Breast epithelium (tissue), 4 donors: ENCODE measurements at places on chromosomes 5 and 9.

GRCh38 chr5:39542511-39543285 is 117.9 kb upstream of the DAB2 start:
- no peak for DNase-seq

DNA sequence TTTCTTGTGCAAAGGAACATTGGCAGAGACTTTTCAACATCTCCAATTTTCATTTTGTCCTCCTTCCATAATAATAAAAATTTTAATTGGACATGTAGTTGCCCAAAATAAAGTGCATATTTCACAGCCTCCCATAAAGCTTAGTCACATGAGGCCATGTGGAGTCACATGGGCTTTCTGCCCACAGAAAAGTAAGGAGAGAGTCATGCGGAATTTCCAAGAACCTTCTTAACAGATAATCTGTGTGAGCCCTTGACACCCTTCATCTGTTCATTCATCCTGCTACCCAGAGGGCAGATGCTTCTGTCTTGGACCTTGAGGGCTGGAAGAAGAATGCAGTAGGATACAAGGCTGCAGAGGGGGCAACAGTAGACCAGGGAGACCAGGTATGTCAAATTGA is 60.7 kb downstream of the APTX start:
- DNase-seq = no peak

GRCh38 chr5:170297589-170298462 is at the start of gene LCP2:
Gene LCP2, minus strand, starts transcription at chr5:170297777. Its CDS starts 166 bp downstream, at chr5:170297611.
- DNase-seq = no peak

GRCh38 chr5:103145196-103145595 is 25.1 kb downstream of the PPIP5K2 start:
- DNase-seq = no peak

- no peak for DNase-seq
Measured at GRCh38 chr9:92965061-92965758, 17.9 kb downstream of the FGD3 start.

DNA sequence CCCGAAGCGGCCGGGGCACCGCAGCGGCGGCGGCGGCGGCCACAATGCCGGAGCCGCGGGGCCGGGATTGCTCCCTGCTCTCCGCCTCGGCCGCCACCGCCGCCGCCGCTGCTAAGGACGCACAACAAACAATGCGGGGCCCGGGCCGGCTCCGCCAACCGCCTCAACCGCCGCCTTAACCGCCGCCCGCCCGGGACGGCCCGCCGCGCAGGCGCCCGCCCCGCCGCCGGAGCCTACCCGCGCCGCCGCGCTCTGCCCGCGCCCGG is 254 bp downstream of the STRBP start:
- DNase-seq = no peak

GRCh38 chr5:99378443-99378842 is 449.6 kb upstream of the CHD1 start:
- no peak for DNase-seq

DNA sequence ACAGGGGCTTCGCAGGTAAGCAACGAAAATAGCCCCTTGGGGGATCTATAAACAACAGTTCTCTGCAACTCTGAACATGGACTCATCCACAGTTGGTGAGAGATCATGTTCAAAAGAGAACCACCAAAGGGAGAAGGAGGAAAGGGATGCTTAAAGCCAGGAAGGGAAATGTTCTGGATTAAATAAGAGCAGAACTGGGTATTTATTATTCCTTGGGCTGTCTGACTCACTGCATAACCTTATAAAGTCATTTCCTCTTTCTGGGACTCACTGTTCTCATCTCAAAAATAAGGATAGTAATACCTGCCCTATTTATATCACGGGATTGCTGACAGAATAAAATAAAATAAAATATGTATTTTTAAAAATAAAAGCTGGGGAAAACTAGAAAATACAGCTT is 11.2 kb upstream of the MARCHF3 start:
- DNase-seq = no peak

GRCh38 chr9:125911861-125912644 is 164.9 kb downstream of the PBX3 start:
- DNase-seq = no peak

DNA sequence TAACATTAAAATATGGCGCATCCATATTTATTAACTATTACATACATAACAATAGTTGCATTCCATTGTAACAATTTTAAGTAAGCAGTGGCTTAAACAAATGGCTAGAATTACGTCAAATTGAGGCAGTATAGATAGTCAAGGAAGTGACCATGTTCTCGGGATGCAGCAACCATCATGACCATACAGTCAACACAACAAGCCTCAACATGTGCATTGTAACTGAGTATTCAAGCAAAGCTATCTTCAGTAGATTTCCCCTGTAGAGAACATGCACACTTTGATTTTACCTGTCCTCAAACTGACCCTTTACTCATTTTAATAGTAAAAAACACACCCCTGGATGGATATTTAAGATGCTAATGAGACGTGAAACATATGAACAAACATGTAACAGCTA is 356.4 kb downstream of the HINT1 start:
- no peak for DNase-seq

GRCh38 chr5:89728750-89729149 is 680.8 kb downstream of the CETN3 start:
- no peak for DNase-seq

GRCh38 chr5:84680908-84681307 is 296.2 kb upstream of the EDIL3 start:
- no peak for DNase-seq
